ENCODE measurements at places on chromosomes 5 and 9.

GRCh38 chr9:128841694-128842492, 12.3 kb upstream of the SPOUT1 start:
- no peak for DNase-seq

DNA sequence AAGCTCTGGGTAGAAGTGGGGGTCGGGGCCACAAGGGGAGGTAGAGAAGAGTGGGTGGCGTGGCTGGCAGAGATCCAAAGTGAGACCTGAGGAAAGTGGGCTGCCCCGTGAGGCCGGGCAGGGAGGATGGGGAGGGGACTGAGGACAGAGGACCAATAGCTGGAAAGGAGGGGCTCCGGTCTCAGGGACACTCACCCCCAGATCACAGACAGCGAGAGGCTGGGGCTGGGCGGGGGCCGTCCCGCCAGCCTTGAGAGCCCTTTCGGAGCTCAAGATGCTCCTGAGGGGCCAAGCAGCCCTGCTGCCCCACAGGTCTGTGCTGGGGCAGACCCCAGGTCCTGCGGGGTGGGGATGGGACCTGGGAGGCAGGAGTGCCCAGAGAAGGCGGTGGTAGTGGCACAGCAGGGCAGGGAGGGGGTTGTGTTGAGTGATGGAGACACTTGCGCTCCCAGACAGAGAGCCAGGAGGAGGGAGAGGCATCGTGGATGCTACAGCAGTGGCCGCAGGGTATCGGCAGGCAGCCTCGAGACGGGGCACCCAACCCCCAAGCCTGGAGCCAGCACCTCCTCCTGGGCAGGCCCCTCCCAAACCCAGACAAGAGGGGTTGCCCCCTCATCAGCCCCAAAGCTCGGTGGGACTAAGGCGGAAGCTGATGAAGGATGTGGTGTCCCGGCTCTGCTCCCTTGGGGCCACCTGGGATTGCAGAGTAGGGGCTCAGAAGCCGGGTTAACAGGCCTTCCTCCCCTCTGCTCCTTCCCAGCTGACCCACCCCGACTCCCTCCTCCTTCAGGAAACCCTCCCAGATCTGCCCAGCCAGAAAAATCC, 3.4 kb downstream of the SARDH start:
- DNase-seq = no peak

- no peak for DNase-seq
Measured at GRCh38 chr5:14339468-14339867, 196.3 kb downstream of the TRIO start.

- DNase-seq = peak; percentile 44
Measured at GRCh38 chr5:176541338-176542134, 4.3 kb upstream of the RNF44 start.

DNA sequence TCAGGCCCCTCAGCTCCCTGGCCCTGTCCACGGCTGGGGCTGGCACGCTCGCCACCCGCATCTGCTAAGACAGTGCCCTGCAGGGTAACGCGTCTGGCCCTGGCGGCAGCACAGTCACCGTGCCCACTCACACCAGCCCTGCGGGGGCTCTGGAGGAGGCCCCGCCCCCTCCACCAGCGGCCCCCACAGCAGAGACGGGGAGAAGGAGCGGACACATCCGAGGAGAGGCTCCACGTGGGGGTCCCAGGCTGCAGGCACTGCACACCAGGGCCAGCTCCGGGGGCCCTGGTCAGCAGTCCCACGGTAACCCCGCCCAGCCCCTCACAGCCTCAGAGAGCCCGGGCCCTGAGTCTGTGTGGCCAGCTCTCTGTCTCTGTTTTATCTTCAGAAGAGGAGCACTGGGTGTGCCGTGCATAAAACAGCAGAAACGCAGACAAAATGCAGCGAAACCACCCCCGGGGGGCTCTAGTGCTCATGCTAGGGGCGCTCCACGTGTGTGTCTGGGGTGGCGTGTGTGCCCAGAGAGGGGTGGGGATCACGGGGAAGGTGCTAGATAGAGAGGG, 47.5 kb upstream of the NRARP start:
- DNase-seq = no peak

DNA sequence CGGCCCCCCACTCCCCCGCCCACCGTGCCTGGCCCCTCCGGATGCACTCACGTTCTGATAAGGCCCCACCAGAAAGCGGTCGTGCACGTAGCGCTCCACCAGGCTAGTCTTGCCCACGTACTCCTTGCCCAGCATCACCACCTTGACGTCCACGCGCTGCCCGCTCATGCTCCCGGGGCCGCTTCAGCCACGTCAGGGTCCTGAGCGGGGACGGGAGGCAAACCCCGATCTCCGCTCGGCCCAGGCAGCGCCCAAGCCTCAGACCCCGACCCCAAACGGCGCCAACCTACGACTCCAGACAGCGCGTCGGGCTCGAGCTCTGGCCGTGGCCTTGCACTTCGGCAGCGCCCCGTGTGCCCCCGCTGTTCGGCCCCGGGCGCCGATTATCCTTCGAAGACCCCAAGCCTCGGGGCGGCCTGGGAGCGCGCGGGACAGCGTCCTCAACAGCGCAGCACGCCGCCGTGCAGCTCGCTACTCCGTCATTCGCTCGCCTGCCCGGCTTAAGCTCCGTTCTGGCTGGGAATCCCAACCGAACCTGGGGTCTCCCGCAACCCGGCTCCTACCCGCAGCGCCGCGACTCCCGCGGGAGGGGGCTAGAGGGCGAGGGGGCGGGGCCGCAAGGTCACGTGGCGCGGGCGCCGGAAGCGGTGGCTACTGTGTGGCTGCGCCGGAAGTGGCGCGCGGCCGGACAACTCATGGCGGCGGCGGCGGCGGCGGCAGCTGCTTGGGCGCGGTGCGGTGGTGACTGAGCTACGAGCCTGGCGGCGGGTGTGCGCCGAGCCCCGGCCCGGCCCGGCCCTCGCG, at the start of the genes PRELID1 and RAB24:
TSS of gene PRELID1 (plus strand) at position 679 of the 804 bp plus-strand sequence. CDS start 187 bp downstream, outside the sequence.
TSS of gene RAB24 (minus strand) at position 599 of the 804 bp plus-strand sequence. CDS start at position 168, 431 bp downstream.
- DNase-seq = peak; percentile 95

GRCh38 chr9:37197158-37198038, 77.0 kb downstream of the ZCCHC7 start:
- DNase-seq = no peak

GRCh38 chr5:77328930-77329647, 118.6 kb downstream of the PDE8B start:
- no peak for DNase-seq

GRCh38 chr5:54873691-54874090, 111.7 kb downstream of the ESM1 start:
- no peak for DNase-seq

GRCh38 chr9:131712151-131712716, 27.6 kb downstream of the RAPGEF1 start:
- no peak for DNase-seq

GRCh38 chr5:110836851-110837250, 98.0 kb downstream of the SLC25A46 start:
- no peak for DNase-seq

DNA sequence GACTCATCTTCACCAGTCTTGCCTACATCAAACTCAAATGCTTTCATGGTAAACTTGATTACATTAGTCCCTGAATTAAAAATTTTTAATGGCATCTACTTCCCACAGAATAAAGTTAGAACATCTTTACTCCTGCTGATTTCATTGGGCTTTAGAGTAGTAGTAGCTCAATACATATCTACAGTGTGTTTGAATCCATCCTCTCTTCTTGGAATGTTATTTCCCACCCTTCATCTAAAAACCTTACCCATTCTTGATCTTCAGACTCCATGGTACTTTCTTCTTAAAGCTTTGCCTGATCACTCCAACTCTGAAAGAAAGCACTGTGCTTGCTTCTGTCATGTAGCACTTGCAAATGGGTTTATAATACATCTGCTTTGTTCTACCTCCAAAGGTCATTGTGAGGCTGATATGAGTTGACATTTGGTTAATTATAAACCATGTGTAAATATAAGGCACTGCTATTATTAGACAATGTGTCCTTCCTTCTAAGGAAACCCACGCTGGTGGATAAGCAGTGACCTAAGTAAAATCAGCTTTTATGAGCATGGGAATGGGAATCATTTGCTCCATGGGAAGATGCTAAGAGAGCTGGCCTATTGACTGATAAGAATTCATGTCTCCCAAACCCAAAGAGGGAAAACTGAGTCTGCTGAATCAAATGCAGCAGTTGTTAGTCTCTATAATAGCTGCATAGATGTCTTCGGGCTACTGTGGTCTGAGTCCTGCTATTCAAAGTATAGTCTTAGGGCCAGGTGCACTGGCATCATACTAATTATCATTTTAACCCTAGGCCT, 7.5 kb upstream of the PRLR start:
- peak; percentile 89 for DNase-seq

GRCh38 chr9:36317766-36318165, 59.5 kb upstream of the GNE start:
- DNase-seq = peak; percentile 85

DNA sequence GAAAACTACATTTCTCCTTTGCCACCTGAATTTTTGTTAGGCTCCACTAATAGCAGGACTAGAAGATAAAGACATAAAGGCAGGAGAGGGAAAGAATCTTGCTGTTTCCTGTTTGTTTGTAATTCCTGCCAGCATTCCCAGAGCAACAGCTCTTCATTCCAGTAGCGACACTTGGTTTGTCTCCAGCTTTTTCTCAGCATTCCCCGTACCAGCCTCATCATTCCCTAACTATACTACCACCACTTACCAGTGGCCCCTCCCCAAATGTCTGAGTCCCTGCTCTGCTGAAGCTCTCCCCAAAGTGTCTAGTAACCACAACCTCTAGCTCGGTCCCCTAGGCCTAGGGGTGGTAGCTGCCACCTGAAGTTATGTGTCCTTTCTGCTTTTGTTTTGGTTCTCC, 18.6 kb downstream of the CETN3 start:
- no peak for DNase-seq

DNA sequence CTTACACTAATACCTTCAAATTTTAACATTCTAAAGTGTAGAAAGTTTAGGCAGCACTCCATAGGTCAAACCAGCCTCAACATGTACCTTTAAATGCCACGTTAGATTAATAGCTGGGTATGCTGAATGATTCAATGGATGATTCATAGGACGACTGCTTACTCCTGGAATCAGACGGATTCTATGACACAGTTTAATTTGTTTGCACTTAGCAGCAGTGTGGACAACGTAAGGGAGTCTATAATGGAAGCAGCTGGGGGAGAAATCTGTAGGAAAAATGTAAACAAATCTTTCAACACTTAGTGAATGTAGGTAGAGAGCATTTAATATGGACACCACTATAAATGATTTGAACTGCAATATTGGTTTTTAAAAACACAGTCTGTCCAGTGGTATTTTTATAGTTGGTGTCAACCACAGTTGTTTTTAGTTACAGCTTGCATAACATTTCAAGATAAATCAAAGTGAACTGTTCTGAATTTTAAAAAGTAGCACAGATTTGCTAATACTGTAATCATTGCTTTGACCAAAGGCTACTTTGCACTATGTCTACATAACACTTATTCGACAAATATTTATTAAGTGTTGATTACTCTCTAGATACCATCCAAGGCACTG, 701.5 kb upstream of the MEF2C start:
- DNase-seq = peak; percentile 70

- DNase-seq = peak; percentile 30
Measured at GRCh38 chr5:79845448-79846197, 145.4 kb downstream of the MTX3 start.

GRCh38 chr5:150567031-150567717, 59.2 kb downstream of the NDST1 start:
- DNase-seq = no peak

GRCh38 chr5:153671653-153672346, 181.3 kb downstream of the GRIA1 start:
- no peak for DNase-seq

- DNase-seq = no peak
Measured at GRCh38 chr9:109600142-109600541, 102.0 kb upstream of the PTPN3 start.

- peak; percentile 72 for DNase-seq
Measured at GRCh38 chr9:115127191-115127817, 9.3 kb upstream of the TNC start.

DNA sequence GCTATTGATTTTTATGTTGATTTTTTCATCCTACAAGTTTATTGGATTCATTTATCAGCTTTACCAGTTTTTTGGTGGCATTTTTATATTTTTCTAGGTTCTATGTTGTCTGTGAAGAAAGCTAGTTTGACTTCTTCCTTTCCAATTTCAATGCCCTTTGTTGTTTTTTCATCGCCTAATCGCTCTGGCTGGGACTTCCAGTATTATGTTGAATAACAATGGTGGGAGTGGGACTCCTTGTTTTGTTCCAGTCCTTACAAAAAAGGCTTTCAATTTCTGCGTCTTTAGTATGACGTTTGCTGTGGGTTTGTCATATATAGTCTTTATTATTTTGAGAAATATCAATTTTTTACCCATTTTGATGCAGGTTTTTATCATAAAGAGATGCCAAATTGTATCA, 175.6 kb upstream of the CCNH start:
- no peak for DNase-seq

DNA sequence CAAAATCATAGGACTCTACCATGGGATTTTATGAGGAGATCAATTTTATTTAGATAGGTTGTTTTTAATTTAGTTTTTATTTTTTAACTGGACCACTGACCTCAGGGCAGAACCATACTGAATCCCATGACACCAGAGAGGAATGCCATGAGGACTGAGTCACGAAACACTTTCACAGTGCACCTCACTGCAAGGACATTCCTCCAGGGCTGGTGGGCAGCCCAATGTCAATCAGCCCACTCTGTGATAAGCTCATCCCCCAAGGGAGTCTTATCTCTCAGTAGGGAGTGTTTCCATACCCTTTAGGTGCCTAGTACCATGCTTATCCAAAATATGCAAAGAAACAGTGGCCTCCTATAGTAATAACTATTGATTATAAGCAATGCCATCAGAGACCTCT, 224.5 kb upstream of the CDH6 start:
- DNase-seq = no peak

GRCh38 chr9:109475526-109475925, 22.6 kb downstream of the PTPN3 start:
- DNase-seq = peak; percentile 11

- no peak for DNase-seq
Measured at GRCh38 chr5:108797986-108798385, 50.3 kb downstream of the FER start.

GRCh38 chr5:22649074-22649473, 204.1 kb downstream of the CDH12 start:
- DNase-seq = no peak

GRCh38 chr9:17236147-17236546, 101.3 kb downstream of the CNTLN start:
- no peak for DNase-seq

DNA sequence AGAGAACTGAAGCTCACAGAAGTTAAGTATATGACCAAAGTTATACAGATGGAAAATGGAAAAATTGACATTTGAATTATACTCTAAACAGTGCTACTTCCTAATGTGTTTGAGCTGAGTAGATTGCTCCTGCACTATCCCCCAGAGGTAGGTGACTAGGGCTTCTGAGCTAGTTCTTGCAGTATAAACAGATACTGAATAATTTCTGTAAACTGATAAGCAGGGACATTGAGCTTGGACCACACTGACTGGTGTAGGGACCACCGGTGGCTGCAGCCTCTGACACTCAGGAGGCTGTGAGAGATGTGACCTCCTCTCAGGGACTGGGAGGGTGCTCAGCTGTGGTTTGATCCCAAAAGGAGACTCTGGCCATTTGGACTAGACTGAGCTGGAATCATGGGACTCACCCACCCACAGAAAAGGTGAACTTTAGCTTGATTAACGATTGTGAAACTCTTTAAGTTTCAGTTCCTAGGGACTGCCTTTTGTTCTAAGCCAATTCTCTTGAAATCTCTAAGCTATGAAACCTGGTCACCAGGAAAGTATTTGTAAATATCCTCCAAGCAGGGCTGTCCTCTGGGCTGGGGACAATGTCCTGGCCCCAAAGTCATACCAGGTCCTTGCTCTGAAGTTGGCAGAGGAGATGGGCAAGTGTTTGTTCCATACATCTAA, 291.5 kb downstream of the SEC61B start:
- DNase-seq = no peak

GRCh38 chr9:109167716-109168115, 667 bp upstream of the FRRS1L start:
- DNase-seq = peak; percentile 26

Data from DMS53 (cell line).